A549 treated with Mapracorat at 1 μM for 4 hours (cell line): ENCODE measurements at places on chromosomes 6 and 20. TPM values are rescaled to one million over a fixed set of nuclear protein-coding genes. Genes with fewer than 3 reads are reported as not detected.

The SLC32A1 gene
- not detected in 5 replicates for total RNA-seq

The SPEF1 gene
- 1.3 to 2.4 TPM (median 1.9 TPM) in 5 replicates for total RNA-seq

The BLTP3A gene
- total RNA-seq = 4.2 to 5.9 TPM (median 5.0 TPM) in 5 replicates

The TREML2 gene
- total RNA-seq = not detected in 5 replicates

The OR2H2 gene
- not detected in 5 replicates for total RNA-seq

The BPIFB2 gene
- total RNA-seq = not detected in 5 replicates

The MATN4 gene
- total RNA-seq = 0.09 to 0.26 TPM (median 0.15 TPM) in 4 of 5 replicates, not detected in the other

The AHCY gene
- 292 to 329 TPM (median 322 TPM) in 5 replicates for total RNA-seq

The APCDD1L gene
- 0.05 to 0.08 TPM (median 0.07 TPM) in 3 of 5 replicates, not detected in the others for total RNA-seq

The RBPJL gene
- total RNA-seq = not detected in 5 replicates

The CTCFL gene
- not detected in 5 replicates for total RNA-seq

The CD24 gene
- total RNA-seq = 236 to 307 TPM (median 294 TPM) in 5 replicates

The MEP1A gene
- total RNA-seq = not detected in 5 replicates

The TRPC4AP gene
- total RNA-seq = 50.6 to 63.3 TPM (median 59.3 TPM) in 5 replicates

The MMP24 gene
- 22.6 to 29.3 TPM (median 29.1 TPM) in 5 replicates for total RNA-seq

The FILIP1 gene
- 0.15 to 0.53 TPM (median 0.32 TPM) in 5 replicates for total RNA-seq

The OPRM1 gene
- total RNA-seq = not detected in 5 replicates

The MAN1A1 gene
- total RNA-seq = 0.06 TPM in 1 of 5 replicates, not detected in the others

The SYNJ2 gene
- total RNA-seq = 44.0 to 51.5 TPM (median 50.0 TPM) in 5 replicates

The SLC22A2 gene
- total RNA-seq = 0.10 to 0.15 TPM (median 0.12 TPM) in 3 of 5 replicates, not detected in the others

The OOEP gene
- total RNA-seq = not detected in 5 replicates
